ENCODE measurements at places on chromosomes 7 and 10.

GRCh38 chr7:53988376-53988775 is 553.8 kb upstream of the VSTM2A start:
- H3K27ac ChIP-seq = no peak overlapping the region
- no peaks in the 10 kb centered on the region for H3K27me3 ChIP-seq
- no peak overlapping the region for H3K4me3 ChIP-seq
- H3K36me3 ChIP-seq = no peaks in the 10 kb centered on the region

DNA sequence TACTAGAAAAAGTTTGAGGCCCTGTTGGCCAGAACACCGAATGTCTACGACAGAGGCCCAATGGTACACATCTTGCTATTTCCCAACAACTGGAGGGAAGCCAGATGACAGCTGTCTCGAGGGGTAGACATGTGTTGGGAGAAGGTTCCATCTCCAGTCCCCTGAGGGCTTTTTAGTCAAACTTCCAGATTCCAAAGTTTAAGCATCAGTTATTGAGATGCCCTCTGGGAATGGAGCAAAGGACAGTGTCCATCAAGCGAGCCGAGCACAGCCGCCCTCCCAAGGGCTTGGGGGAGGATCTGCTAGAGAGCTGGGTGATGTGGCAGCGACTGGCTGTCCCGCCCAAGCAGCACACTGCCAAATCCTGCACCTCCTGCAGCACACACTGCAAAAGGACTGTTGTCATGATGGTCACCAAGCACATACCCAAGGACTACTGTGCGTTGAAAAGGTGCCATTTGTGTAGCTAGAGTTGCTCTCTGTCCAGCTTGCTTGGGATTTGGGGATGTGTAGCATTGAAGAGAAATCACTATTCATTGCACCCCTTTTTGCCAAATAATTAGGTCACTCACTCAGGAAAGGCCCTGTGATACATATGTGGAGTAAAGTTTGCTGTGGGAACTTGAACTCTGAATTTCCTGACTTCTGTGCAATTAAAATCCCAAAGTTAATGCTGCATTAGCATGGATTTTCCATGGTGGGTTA is 164.6 kb downstream of the TRIL start:
- no peaks in the 10 kb centered on the region for H3K4me1 ChIP-seq
- H3K27ac ChIP-seq = no peak overlapping the region
- H3K27me3 ChIP-seq = no peaks in the 10 kb centered on the region

- H3K36me3 ChIP-seq = no peaks in the 10 kb centered on the region
- no peak overlapping the region for H3K27ac ChIP-seq
- no peaks in the 10 kb centered on the region for H3K27me3 ChIP-seq
- no peaks in the 10 kb centered on the region for H3K4me1 ChIP-seq
- no peak for DNase-seq
- H3K4me3 ChIP-seq = no peak overlapping the region
Measured at GRCh38 chr10:89523274-89523673, 12.1 kb downstream of the SLC16A12 start.

- H3K4me3 ChIP-seq = no peak overlapping the region
- 0 out of 2 replicates have a peak, but pooled peaks cover 11% of the 10 kb centered on the region for H3K4me1 ChIP-seq
- no peak overlapping the region for H3K27ac ChIP-seq
- no peak for DNase-seq
Measured at GRCh38 chr7:16397501-16398145, 23.7 kb downstream of the CRPPA start.

GRCh38 chr10:17383801-17384555 is 70.4 kb downstream of the ST8SIA6 start:
- H3K36me3 ChIP-seq = no peaks in the 10 kb centered on the region
- DNase-seq = no peak
- H3K4me1 ChIP-seq = no peaks in the 10 kb centered on the region
- H3K4me3 ChIP-seq = no peak overlapping the region
- H3K27me3 ChIP-seq = no peaks in the 10 kb centered on the region

DNA sequence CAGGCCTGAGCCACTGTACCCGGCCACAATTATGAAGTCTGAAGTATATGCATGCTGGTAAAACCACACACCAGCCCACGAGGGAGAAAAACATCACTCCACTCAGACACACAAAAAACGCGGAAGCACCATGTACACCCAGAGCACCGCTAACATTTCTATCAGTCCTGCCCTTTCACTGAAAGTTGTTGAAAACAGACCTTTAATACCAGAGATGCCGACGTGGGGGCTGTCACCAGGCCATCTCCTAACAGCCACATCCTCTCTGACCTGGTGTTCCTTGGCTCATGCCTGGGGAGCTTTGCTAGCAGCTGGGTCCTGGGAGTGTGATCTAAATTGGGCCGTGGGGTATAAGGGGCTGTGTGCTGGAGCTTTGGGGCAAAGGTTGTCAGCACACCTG is 49.8 kb downstream of the BAIAP2L1 start:
- H3K27ac ChIP-seq = no peak overlapping the region
- H3K4me3 ChIP-seq = no peak overlapping the region
- no peak for DNase-seq
- no peaks in the 10 kb centered on the region for H3K36me3 ChIP-seq
- H3K4me1 ChIP-seq = no peaks in the 10 kb centered on the region
- H3K27me3 ChIP-seq = no peaks in the 10 kb centered on the region

DNA sequence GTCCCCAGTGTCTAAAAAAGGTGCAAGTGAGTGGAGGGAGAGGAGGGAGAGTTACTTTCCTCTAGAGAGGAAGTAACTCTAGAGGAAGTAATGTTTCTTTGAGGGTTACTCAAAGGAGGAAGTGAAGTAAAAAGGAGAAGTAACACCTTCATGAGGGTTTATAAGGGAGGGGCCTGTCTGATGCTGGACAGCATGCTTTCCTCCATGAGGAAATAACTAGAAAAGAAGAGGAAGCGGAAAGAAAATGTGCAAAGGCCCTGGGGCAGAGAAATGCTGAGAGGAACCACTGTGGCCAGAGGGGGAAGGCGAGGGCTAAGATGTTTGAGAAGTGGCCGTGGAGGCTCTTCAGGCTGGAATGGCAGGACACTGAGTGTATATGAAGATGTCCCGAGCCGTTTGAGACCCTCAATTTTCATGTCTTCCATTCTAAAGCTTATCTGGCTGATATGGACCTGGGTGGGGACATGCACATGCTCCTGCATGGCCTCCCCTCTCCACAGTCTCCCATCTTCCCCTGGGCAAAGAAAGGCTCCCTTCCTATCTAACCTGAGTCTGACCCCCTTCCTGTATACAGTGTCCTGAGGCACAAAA is 3.4 kb upstream of the SLC18A2 start:
- no peak for DNase-seq
- no peaks in the 10 kb centered on the region for H3K36me3 ChIP-seq
- H3K4me1 ChIP-seq = no peaks in the 10 kb centered on the region
- H3K27ac ChIP-seq = no peak overlapping the region
- H3K4me3 ChIP-seq = no peak overlapping the region

GRCh38 chr7:318878-319661 is 29.1 kb downstream of the FOXL3 start:
- no peak overlapping the region for H3K27ac ChIP-seq
- no peaks in the 10 kb centered on the region for H3K27me3 ChIP-seq
- no peaks in the 10 kb centered on the region for H3K4me1 ChIP-seq
- H3K36me3 ChIP-seq = no peaks in the 10 kb centered on the region

GRCh38 chr10:104374591-104374990 is 21.0 kb downstream of the CFAP58 start:
- no peak overlapping the region for H3K4me3 ChIP-seq
- no peaks in the 10 kb centered on the region for H3K27me3 ChIP-seq
- H3K27ac ChIP-seq = no peak overlapping the region
- no peak for DNase-seq
- no peaks in the 10 kb centered on the region for H3K36me3 ChIP-seq

- no peak for DNase-seq
- H3K27ac ChIP-seq = no peak overlapping the region
- no peaks in the 10 kb centered on the region for H3K27me3 ChIP-seq
- no peaks in the 10 kb centered on the region for H3K36me3 ChIP-seq
- no peaks in the 10 kb centered on the region for H3K4me1 ChIP-seq
Measured at GRCh38 chr10:126940670-126941310, 35.6 kb downstream of the DOCK1 start.

DNA sequence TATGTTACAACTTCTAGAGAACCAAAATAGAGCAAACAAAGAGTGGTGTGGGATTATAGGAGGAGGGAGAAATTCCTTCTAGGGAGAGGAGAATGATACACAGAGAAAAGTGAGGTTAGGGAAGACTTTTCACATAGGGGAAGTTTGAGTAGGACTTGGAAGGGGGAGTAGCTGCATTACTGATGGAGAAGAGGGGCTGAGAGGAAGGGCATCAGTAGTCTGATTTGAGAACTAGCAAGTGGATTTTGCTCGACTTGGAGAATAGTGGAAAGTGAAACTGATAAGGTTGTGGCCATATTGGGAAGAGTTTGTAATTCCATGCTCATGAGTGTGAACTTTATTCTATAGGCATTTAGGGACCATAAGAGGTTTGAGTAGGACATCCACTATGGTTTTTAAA is 6.1 kb downstream of the NRF1 start:
- H3K27me3 ChIP-seq = no peaks in the 10 kb centered on the region
- H3K4me3 ChIP-seq = no peak overlapping the region
- H3K4me1 ChIP-seq = peaks cover 14% of the 10 kb centered on the region
- no peak for DNase-seq

DNA sequence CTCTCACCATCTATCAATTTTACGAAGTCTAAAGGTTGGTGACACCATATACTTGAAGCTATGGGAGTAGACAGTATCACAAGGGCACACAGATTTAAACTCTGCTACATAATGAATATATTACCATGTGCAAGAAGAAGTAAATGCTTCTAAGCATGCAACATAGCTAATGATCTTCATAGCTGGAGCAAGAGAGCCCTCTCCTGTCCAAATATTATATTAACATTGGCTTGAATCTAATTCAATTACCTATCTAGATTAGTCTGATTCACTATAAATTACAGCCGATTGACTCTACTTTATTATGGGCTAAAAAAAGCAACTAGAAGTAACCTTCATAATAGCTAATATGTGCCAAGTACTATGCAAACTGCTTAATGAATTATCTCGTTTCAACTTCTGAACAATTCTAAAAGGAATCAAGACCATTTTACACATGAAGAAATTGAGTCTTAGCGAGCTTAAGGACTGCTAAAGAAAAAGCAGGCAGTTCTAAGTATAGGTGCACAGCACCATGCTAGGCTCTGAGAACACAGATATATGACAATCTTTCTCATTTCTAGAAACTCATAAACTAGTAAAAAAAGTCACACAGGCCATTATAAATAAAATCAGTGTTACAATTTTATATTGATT is 21.9 kb downstream of the FRA10AC1 start:
- no peaks in the 10 kb centered on the region for H3K4me1 ChIP-seq
- no peak overlapping the region for H3K27ac ChIP-seq
- H3K27me3 ChIP-seq = no peaks in the 10 kb centered on the region
- no peak overlapping the region for H3K4me3 ChIP-seq

Measured in MM.1S (cell line).